ENCODE measurements at places on chromosomes 13 and 19. TPM values are rescaled to one million over a fixed set of nuclear protein-coding genes. Genes with fewer than 3 reads are reported as not detected.

DNA sequence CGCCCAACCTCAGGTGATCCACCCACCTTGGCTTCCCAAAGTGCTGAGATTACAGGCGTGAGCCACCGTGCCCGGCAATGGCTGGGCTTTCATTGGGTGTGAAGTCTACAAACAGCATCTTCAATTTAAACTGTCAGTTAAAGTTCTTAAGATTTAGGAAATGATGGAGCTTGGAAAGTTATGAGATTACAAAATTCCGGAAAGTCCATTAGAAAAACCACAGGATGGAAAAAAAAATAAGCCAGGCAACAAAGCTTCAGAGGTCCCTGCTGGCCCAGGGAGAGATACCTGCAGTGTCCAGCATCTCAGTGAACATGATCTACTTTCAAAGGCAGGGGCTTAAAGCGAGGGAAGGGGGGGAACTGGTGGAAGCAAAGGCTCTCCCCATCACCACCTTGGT is 4.6 kb upstream of the ZNF587B start:
- H3K4me3 ChIP-seq, result no peak overlapping the region
- peak overlapping the region; percentile 55 for H3K27ac ChIP-seq
- H3K4me1 ChIP-seq, result peaks cover 54% of the 10 kb centered on the region
- DNase-seq, result no peak
- no peaks in the 10 kb centered on the region for H3K27me3 ChIP-seq

Gene CCDC9
- total RNA-seq, result 27.0 TPM

- peaks cover 9% of the 10 kb centered on the region for H3K36me3 ChIP-seq
- no peak overlapping the region for H3K27ac ChIP-seq
- H3K4me1 ChIP-seq, result peaks cover 38% of the 10 kb centered on the region
- H3K27me3 ChIP-seq, result no peaks in the 10 kb centered on the region
Measured at GRCh38 chr19:17526922-17527321, 15.5 kb downstream of the PGLS start.

GRCh38 chr19:18496167-18496979 is 25.5 kb downstream of the ELL start:
- H3K36me3 ChIP-seq, result no peaks in the 10 kb centered on the region
- peak overlapping the region; percentile 36 for H3K4me3 ChIP-seq

GRCh38 chr19:28864577-28865042 is 348.3 kb downstream of the UQCRFS1 start:
- no peaks in the 10 kb centered on the region for H3K4me1 ChIP-seq
- no peaks in the 10 kb centered on the region for H3K36me3 ChIP-seq
- no peaks in the 10 kb centered on the region for H3K27me3 ChIP-seq
- no peak for DNase-seq
- no peak overlapping the region for H3K4me3 ChIP-seq

Gene LRCH1
- 15.5 TPM for total RNA-seq

- H3K4me3 ChIP-seq, result no peak overlapping the region
- H3K36me3 ChIP-seq, result no peaks in the 10 kb centered on the region
- H3K4me1 ChIP-seq, result no peaks in the 10 kb centered on the region
- no peak overlapping the region for H3K27ac ChIP-seq
- no peaks in the 10 kb centered on the region for H3K27me3 ChIP-seq
- DNase-seq, result no peak
Measured at GRCh38 chr19:38298821-38299680, 5.0 kb upstream of the C19orf33 start.

DNA sequence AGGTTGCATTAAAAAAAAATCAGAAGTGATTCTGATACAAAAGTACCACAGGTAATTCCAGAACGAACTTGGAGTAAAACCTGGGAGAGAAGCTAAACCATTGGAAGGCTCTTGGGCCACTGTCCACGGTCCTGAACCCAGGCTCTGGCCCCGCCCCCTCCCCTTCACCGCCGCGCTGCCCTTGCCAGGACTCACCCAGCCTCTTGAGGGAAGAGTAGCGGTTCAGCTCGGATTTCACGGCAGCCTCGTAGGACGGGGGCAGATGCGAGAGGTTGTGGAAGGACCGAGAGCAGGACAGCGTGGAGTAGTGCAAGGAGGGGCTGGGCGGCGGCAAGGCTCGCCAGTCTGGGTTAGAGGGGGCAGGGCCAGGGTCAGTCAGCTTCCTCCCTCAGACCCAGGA is 5.7 kb downstream of the SHISA7 start:
- peaks cover 14% of the 10 kb centered on the region for H3K4me1 ChIP-seq
- H3K36me3 ChIP-seq, result no peaks in the 10 kb centered on the region
- DNase-seq, result peak; percentile 50
- no peak overlapping the region for H3K4me3 ChIP-seq

Gene SLC8A2
- 0.43 TPM for total RNA-seq

Gene DNAAF3
- total RNA-seq, result not detected

- H3K4me1 ChIP-seq, result peaks cover 9% of the 10 kb centered on the region
- H3K27me3 ChIP-seq, result no peaks in the 10 kb centered on the region
- peaks cover 14% of the 10 kb centered on the region for H3K36me3 ChIP-seq
- no peak for DNase-seq
Measured at GRCh38 chr19:1394252-1395193, 6.8 kb downstream of the GAMT start.

Gene LMTK3
- total RNA-seq, result 4.0 TPM

DNA sequence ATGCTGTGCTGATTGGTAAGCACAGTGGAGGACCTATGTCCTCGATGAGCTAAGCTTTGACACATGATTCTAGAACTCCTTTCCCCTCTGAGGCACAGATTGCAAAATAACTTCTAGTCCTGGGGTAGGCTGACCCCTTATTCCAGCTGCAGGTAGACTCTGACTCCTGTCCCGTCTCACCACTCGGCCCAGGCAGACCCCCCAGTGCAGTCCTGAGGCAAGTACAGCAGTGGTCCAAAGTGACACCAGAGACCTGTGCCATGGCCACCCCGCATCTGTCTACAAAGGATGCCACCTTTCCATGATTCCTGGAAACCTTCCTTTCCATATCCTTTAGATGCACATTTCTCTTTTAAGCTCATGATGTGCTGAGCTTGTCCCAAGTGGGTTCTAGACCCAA is 482.5 kb downstream of the ZNF536 start:
- no peak for DNase-seq
- no peak overlapping the region for H3K27ac ChIP-seq
- no peaks in the 10 kb centered on the region for H3K36me3 ChIP-seq
- H3K27me3 ChIP-seq, result no peaks in the 10 kb centered on the region
- no peaks in the 10 kb centered on the region for H3K4me1 ChIP-seq

Gene PODNL1
- not detected for total RNA-seq

Gene CYP4F11
- total RNA-seq, result not detected

Gene RFXANK
- 68.5 TPM for total RNA-seq

Gene SIGLEC7
- not detected for total RNA-seq

GRCh38 chr19:10079031-10079453 is 7.1 kb upstream of the SHFL start:
- H3K36me3 ChIP-seq, result no peaks in the 10 kb centered on the region
- H3K4me3 ChIP-seq, result no peak overlapping the region
- peaks cover 3% of the 10 kb centered on the region for H3K27me3 ChIP-seq
- no peak overlapping the region for H3K27ac ChIP-seq
- no peaks in the 10 kb centered on the region for H3K4me1 ChIP-seq

- H3K4me1 ChIP-seq, result no peaks in the 10 kb centered on the region
- no peak for DNase-seq
Measured at GRCh38 chr19:33794683-33795369, 1.8 kb upstream of the KCTD15 start.

DNA sequence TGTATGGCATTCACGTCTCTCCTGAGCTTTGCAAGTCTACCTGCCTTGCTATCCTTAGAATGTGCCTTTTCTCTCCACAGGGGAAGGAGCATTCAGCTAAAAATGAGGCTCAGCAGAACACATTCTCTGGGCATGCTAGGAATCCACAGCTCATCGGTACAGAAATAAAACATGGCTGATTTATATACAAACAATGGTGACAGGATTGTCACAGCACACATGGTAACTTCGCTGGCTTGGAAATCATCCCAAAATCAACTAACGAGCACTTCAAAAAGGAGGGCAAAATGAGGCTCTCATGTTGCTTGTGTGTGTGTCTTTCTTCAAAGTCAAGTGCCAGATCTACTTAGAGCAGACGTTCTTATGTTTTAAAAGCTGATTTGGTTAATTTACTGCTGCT is 373.0 kb downstream of the FGF14 start:
- H3K4me3 ChIP-seq, result no peak overlapping the region
- no peak for DNase-seq
- no peaks in the 10 kb centered on the region for H3K4me1 ChIP-seq
- H3K27ac ChIP-seq, result no peak overlapping the region
- no peaks in the 10 kb centered on the region for H3K27me3 ChIP-seq
- H3K36me3 ChIP-seq, result no peaks in the 10 kb centered on the region

- peak; percentile 58 for DNase-seq
- no peaks in the 10 kb centered on the region for H3K36me3 ChIP-seq
- H3K4me1 ChIP-seq, result peaks cover 16% of the 10 kb centered on the region
- H3K27me3 ChIP-seq, result peaks cover 46% of the 10 kb centered on the region
- no peak overlapping the region for H3K27ac ChIP-seq
Measured at GRCh38 chr19:50565984-50566903, 2.0 kb downstream of the LRRC4B start.

DNA sequence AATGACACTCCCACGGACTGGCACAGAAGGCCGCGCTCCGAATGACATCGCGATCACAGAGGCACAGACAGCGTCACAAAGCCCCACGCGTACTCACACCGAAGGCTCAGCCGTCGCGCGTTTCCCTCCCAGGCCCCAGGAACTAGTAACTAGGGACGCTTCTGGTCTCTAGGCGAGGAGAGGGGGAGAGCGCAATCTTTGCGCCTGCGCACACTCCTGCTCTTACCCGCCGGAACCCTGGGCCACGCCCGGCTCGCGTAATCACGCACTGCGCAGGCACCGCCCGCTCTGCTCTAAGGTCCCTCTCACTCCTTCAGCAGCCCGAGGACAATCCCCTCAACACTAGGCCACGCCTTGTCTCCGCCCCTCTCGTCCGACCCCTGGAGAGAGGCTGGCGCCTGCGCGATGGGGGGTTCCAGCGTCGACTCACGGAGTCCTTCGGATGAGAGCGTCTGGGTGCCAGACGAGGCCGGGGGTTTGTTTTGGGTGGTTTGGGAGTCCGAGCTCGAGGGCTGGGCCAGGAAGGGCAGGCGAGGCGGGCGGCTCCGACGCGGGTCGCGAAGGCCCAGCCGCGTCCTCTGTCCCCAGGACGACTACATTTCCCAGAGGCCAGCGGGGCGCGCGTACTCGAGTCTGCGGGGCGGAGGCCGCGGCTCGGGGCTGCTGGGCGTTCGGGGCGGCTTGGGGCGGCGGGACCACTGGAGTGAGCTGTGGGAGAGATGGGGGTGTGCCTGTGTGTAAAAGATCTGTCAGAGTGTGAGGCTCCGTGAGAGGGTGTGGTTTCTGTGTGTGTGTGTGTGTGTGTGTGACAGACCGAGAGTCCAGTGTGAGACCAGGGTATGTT is at the start of gene ZNF471:
Gene ZNF471 (plus strand): TSS at position 410 of the 844 bp plus-strand sequence. CDS start 3,717 bp downstream, outside the sequence.
- H3K4me1 ChIP-seq, result peaks cover 6% of the 10 kb centered on the region
- peak within 1 kb of the TSS; percentile 48 for H3K27ac ChIP-seq
- DNase-seq, result peak; percentile 95
- H3K27me3 ChIP-seq, result peaks cover 2% of the 10 kb centered on the region
- no peak within 1 kb of the TSS for H3K4me3 ChIP-seq
- peaks cover 16% of the 10 kb centered on the region for H3K36me3 ChIP-seq

GRCh38 chr19:7888826-7889217 is 512 bp downstream of the LRRC8E start:
- no peaks in the 10 kb centered on the region for H3K36me3 ChIP-seq
- peaks cover 3% of the 10 kb centered on the region for H3K4me1 ChIP-seq
- no peak overlapping the region for H3K4me3 ChIP-seq
- no peak for DNase-seq

DNA sequence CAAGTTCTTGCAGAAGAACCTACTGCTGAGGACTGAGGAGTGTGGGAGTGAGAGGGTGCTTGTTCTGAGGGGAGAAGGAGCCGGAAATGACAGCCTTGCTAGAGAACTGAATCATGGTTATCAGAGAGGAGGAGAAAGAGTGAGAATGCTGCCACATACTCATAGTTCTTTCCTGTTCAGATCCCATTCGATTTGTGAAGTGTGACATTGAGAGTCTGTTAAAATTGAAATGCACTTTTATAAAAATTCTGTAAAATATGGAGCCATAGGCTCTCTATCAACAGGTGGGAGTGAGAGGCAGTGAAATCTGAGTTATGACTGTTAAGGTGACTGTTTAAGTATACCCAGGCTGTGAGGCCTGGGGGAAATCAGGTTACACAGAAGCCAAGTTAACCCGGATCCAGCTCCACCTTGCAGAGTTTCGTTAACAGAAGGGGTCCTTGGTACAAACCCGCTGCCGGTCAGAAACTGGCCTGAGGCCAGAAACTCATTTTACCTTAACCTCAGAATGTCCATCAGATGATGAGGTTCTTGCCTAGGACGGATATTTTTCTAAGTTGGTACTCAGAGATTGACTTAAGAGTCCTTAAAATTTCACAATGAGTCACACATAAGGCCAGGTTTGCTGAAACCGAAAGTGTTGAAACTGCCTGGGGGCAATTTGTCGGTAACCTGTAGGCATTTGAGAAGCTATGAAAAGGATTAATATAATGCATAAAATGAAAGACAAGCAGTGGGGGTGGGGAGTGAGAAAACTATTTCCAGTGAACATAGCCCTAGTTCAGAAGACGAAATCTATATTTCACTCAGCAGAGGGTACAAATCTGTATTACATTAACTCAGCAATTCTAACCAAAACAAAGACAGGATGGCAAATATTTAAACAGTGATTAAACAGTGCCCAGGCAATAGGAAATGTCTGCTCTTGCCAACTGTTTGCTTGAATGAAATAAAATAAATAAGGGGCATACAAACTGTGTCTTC is 350.5 kb downstream of the KCNRG start:
- no peaks in the 10 kb centered on the region for H3K36me3 ChIP-seq
- H3K4me1 ChIP-seq, result peaks cover 38% of the 10 kb centered on the region
- no peak overlapping the region for H3K4me3 ChIP-seq
- DNase-seq, result peak; percentile 79
- H3K27ac ChIP-seq, result peak overlapping the region; percentile 78

DNA sequence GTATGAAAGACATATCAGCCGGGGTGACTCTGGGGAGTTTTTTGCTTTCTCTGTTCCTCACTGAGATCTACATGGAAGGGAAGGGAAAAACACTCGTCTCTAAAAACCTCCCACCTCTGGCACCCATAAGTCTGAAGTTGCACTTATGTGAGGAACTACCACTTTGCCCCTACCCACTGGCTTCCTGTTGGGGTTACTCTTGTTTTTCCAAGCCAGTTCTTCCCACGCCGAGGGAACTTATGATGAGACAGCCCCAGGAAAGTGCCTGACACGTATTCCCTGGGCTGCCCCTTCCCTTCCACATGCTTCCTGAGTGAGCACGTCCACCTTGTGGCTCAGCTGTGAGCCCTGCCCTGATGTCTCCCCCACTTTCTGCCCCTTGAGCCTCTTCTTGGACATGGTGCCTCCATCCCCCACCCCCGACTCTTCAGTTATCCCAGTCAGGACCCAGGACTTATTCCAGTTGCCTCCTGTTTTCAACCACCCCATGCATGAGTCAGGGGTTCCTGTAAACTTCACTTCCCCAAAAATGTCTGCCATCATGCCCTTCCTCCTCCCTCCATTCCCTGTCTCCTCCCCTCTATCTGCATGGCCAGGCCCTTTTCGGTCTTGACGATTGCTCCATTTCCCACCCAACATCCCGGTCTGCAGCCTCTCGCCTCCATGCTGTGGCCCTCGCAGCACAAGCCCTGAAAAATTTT is 5.1 kb upstream of the SIGLEC7 start:
- peaks cover 31% of the 10 kb centered on the region for H3K4me1 ChIP-seq
- no peaks in the 10 kb centered on the region for H3K27me3 ChIP-seq
- peak overlapping the region; percentile 50 for H3K27ac ChIP-seq
- DNase-seq, result no peak
- peaks cover 5% of the 10 kb centered on the region for H3K36me3 ChIP-seq
- H3K4me3 ChIP-seq, result no peak overlapping the region

All from activated CD8-positive, alpha-beta T cell treated with anti-CD3 and anti-CD28 coated beads for 36 hours (primary cell).